ENCODE measurements at places on chromosomes 12 and 14. TPM values are rescaled to one million over a fixed set of nuclear protein-coding genes. Genes with fewer than 3 reads are reported as not detected.

GRCh38 chr14:99554184-99554583, 49.8 kb downstream of the CCDC85C start:
- no peak for DNase-seq

Gene ASCL1
- polyA plus RNA-seq, result not detected

DNA sequence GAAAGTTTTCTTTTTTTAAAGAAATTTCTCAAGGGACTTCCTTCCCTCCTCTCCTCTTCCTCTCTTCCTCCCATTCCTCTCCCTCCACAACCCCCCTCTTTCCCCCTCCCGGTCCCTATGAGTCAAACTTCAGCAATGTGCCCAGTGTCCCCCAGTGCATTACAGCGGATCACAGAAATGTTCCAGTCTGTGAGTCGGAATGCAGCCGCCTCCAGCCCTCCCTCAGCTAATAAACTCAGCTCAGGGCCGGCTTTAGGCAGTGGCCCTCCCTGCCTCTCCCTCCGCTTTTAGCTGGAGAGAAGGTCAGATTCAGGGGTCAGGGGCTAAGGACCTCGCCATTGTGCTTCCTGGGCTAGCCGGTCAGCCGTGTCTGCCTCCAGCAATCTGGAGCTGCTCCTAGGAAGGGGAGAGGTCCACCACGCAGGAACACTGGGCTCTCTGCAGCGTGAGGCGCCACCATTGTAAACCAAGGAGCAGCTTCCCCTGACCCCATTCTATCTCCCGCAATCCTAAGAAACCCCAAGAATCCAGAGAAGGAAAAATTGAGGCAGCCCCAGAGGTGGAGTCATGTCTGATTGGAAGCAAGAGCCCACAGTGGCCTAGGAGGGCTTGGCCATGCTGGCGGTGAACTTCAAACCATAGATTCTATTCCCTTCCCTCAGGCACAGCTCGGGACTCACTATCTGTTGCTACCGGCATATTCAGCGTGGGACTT, 1.1 kb upstream of the HDAC7 start:
- peak; percentile 88 for DNase-seq

GRCh38 chr12:64995816-64996215, 125.3 kb downstream of the WIF1 start:
- DNase-seq, result no peak

- DNase-seq, result no peak
Observed at GRCh38 chr12:132319991-132320570, 9.3 kb downstream of the GALNT9 start.

Gene KRT82
- polyA plus RNA-seq, result not detected

Gene OASL
- 0.05 TPM for polyA plus RNA-seq

Gene SMOC1
- polyA plus RNA-seq, result 21.9 TPM

Gene SLC8A3
- polyA plus RNA-seq, result not detected

Gene RD3L
- not detected for polyA plus RNA-seq

DNA sequence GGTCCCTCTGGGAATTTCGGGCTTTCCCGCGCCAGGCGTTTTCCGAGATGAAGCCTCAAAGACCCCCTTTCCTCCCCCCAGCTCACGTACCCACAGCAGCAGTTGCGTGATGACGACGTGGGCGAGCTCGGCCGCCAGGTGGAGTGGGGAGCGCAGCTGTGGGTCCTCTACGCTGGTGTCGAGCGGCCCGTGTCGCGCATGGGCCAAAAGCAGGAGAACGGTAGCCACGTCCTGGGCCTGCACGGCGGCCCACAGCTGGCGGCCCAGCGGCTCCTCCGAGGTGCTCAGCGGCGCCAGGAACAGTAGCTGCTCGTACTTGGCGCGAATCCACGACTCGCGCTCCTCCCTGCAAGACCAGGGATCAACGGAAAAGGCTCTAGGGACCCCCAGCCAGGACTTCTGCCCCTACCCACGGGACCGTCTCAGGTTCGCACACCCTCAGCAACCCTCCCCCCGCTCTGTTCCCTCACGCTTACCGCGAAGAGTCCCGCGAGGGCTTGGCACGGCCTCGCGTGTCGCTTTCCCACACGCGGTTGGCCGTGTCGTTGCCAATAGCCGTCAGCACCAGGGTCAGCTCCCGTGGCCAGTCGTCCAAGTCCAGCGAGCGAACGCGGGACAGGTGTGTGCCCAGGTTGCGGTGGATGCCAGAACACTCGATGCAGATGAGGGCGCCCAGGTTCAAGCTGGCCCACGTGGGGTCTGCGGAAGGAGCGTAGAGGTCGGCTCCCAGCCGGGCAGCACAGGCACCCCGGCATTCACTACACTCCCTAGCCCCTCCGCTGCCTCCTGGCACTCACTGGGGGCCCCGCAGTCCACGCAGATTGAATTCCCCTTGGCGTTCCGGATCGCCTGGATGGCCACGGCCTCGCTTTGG, 11.4 kb downstream of the AGAP2 start:
- no peak for DNase-seq
